ENCODE measurements at places on chromosomes 2 and 18.

- DNase-seq, result no peak
These were observed 237.6 kb upstream of the FOSL2 start for GRCh38 chr2:28155086-28155485.

- DNase-seq, result no peak
These were observed 27.8 kb upstream of the ICOS start for GRCh38 chr2:203908797-203909185.

DNA sequence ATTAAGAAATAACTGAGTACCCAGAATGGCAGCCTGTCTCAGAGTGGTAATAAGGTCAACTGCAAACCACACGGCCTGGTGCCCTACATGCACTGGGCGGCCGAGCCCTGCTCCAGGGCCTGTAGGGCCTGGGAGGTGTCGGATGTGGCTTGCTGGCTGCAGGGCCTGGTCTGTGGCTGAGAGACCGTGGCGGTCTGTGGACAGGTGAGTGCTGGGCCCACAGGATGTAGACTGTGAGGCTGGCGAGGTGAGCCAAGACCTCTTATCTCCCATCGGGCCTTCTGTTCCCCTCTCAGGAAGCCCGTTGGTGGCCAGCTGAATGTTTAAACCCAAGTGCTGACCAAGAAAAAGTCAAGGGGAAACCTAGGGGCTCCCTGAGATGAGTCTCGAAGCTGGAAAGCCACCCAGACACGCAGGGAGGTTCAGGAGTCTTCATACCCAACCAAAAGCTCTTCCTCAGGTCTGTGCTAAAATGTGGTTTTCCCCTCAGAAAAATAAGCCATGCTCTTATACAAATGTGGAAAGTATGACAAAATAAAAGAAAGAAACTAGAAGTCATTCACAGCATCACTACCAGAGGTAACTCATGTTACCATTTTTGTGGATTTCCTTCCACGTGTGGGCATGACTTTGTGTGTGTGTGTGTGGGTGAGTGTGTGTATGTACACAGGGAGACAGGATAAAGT lies 47.7 kb upstream of the CTDP1 start:
- no peak for DNase-seq

GRCh38 chr2:43319541-43319940 lies 93.1 kb upstream of the ZFP36L2 start:
- no peak for DNase-seq

- DNase-seq, result no peak
These were observed 1459.9 kb upstream of the CELF4 start for GRCh38 chr18:39025531-39025930.

DNA sequence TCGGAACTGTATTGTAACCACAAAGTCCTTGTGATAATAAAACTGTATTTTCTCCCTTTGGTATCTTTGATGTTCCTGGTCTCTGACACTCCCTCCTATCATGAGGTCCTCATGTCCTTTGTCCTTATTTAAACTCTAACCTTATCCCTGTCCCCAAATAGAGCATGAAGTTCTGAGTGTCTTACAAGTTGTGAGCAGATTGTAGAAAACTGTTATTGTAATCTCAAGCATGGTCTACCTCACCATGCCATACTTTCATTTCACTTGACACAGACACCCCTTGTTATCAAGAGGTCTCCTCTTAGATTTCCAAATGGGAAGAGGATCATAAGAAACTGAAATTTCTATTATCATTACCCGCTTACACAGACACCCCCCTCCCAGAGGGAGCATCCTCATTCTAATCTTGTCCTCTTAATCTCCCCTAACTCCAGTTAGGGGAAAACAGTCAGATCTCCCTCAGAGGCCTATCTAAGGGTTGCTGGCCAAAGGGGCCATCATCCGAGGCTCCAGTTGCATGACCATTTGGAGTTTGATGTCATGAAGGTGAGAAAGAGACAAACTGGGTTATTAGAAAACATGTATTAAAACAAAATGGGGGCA lies 29.0 kb downstream of the MYO3B start:
- no peak for DNase-seq

DNA sequence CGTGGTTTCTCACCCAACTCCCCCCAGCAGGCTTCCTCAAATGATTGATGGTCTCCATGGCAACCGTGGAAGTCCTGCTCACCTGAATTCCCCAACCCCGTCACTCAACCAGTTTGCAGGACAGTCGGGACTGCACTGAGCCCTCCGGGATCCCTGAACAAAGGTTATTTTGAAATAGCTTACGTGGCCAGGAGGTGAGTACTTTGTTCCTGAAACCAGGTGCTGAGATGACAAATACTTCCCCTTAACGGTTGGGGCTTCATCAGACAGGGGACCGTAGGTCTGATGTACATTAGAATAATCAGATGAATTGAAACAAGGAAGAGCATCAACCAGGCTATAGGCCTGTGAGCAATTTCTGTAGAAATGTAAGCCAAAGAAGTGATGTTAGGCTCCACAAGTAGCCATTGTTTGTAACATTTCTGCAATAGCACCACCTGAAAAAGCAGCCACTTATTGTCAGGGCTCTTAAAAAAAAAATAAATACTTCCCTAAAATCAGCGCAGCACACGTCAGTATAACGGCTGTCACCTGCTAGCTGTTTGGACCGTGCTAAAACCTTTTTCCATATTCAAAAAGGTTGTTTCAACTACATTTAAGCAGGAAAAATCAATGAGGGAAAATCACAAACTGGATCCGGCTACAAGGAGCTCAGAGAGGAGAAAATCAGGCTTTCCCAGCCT lies 206.4 kb upstream of the ID2 start:
- peak; percentile 37 for DNase-seq

GRCh38 chr2:123165616-123166015 lies 859.5 kb upstream of the CNTNAP5 start:
- DNase-seq, result no peak

- peak; percentile 37 for DNase-seq
These were observed 558 bp downstream of the TTC39C start for GRCh38 chr18:24014986-24015638.

DNA sequence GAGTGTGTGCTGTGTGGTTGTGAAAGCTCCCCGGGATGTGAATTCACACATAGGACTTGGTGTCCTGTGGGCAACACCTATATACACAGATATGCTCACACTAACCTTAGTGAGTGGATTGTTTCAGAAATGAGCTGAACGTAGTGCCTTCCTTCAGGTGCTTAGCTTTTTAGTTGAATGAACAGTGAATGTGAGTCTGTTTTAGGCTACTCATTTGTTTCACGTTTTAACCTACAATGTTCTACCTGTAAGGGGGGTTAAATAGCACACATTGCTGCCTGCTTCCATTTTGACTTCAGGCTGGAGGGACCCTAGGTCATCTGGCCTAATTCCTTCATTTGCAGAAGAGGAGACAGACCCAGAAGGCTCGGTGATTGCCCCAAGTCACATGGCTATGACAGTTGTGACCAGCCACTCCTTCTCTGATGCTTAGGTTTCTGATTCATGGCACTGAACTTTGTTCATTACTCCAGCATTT lies 1.0 kb downstream of the PLEK start:
- no peak for DNase-seq

DNA sequence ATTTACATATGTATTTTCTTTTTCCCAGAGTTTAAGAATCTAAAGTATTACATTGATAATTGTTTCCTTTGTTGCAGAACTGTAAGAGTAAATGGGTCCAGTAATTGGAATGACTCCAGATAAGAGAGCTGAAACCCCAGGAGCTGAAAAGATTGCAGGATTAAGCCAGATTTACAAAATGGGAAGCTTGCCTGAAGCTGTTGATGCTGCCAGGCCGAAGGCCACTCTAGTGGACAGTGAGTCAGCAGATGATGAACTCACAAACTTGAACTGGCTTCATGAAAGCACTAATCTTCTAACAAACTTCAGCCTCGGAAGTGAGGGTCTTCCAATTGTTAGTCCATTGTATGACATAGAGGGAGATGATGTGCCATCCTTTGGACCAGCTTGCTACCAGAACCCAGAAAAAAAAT lies 183.8 kb upstream of the STON1 start:
- DNase-seq, result no peak

DNA sequence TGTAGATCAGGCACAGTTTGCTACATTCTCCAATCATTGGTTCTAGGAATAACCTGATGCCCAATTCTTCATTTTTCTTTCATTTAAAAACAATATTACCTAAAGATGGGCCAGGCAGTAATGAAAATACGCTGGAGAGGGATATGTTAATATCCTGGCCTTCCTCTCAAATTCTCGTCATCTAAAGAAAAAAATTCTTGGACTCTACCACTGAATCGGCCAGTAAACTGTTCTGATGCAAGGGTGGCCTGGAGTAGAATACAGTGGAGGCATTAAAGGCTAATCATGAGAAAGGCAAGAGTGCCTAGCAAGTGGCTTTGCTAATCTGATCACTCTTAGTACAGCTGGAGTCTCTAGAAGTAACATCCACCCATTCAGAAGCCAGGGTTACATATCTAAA lies 157.7 kb downstream of the ANTXR1 start:
- no peak for DNase-seq

GRCh38 chr2:143428700-143429099 lies 299.5 kb downstream of the ARHGAP15 start:
- no peak for DNase-seq

DNA sequence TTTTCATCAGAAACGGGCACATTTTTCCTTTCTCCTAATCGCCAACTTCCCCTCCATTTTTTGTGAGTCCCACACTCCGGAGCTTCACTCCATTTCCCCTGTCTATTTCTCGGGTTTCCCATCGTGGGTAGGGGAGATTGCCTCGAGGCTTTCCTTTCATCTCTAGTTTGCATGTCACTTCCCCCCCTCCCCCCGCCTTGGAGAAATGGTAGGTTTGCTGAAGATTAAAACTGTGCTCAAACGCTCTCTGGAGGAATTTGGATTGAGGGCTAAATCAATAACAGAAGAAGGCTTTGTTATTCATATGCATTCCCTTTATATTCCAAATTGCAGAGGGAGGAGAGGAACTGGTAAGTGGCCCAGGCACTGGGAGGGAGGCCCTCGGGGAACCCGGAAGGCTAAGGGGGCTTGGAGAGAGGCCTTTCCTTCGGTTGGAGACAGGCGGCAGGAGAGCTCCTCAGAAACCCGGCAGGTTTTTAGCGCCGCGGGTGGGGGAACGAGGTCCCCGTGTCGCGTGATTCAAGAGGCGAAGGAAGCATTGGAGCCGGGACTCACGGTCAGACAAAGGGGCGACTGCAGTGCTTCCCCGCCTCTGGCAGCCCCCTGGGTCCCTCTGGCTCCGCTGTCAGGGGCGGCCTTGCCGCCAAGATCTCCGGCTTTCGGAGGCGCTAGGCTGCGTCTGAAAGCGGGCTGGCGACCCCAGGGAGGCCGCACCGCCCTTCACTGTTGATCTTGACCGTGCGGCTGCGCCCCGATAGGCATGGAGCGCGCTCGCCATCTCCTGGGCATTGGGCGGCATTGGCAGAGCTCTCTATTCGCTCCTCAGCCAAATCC lies 2.4 kb upstream of the HOXD12 start:
- peak; percentile 96 for DNase-seq

GRCh38 chr18:34028324-34028723 lies 196.4 kb downstream of the NOL4 start:
- DNase-seq, result no peak

DNA sequence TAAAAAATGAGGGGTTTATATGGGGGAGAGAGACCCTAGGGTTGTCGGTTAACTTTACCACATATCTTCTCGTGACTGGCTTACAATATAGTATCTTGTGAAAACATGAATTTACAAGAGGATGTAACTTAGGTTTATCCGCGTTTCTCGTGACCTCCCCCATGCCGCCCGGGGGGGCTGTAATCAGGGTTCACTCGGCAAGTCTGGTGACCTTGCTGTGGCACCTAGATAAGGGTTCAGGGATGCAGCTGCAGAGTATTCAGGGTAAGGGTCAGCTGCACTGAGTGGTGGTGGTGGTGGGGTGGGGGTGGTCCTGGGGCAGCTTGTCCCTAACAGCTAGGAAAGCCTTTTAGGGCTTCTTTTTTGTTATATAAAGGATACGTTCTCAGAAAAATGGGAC lies 112.3 kb downstream of the LYPD1 start:
- DNase-seq, result no peak

DNA sequence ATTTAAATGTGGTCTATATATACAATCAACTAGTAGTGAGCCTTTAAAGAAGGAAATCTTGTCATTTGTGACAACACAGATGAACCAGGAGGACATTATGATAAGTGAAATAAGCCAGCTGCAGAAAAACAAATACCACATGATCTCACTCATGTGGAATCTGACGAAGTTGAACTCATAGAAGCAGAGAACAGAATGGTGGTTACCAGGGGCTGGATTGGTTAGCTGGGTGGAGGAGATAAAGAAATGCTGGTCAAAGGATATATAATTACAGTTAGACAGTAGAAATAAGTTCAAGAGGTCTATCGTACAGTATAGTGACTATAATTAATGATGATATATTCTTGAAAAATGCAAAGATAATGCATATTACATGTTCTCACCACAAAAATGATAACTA lies 267.9 kb downstream of the FBXO15 start:
- DNase-seq, result no peak

GRCh38 chr2:17736989-17737388 lies 16.6 kb downstream of the SMC6 start:
- no peak for DNase-seq

DNA sequence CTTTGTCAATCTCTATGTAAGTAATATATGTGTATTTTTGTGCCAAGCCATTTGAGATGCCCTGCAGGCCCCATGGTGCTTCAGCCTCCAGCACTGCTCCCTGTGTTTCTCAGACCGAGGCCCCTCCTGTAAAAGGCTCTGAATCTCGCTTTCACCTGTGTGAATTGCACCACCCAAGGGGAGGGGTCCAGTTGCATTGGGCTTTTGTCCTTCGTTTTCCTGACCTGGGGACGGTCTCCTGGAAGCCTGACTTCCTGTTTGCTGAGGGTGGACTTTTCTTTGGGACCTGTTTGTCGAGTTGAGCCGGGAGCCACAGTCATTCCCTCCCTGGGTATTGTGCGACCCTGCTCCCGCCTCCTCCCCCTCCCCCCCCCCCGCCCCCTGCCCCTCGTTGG lies 48.9 kb downstream of the AGAP1 start:
- no peak for DNase-seq

DNA sequence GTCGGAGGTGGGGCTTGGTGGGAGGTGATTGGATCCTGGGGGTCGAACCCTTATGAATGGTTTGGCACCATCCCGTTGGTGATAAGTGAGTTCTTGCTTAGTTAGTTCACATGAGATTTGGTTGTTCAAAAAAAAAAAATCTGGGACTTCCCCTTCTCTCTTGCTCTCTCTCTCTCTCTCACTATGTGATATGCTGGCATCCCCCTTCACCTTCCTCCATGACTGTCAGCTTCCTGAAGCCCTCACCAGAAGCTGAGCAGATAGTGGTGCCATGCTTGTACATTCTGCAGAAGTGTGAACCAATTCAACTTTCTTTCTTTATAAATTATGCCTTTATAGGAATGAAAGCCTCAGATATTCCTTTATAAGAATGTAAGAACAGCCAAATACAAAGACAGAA lies 269.7 kb upstream of the APCDD1 start:
- DNase-seq, result no peak

GRCh38 chr18:1092228-1092627 lies 187.6 kb downstream of the ADCYAP1 start:
- peak; percentile 35 for DNase-seq

DNA sequence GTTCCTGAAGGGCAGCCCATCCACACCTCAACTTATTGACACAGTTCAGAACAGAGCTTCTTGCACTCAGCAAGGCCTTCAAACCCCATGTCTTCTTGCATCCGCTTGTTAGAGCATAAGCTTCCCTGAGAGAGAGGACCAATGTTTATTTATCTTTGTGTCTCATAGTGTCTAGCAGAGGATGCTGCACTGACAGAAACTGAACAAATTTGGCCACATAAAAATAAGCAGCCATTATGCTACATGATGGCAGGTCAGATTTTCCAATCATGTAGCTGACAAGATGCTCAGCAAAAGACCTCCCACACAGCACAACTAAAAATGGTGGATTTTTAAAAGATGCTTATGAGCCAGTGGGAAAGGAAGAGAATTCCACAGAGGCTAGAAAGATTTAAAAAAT lies 38.1 kb upstream of the SIGLEC15 start:
- no peak for DNase-seq

All from HuH-7 (cell line).